ENCODE measurements at places on chromosomes 7 and 10.

GRCh38 chr10:5291501-5292195, 73.1 kb upstream of the UCN3 start:
- no peak for DNase-seq

GRCh38 chr7:2520761-2521290, 1.3 kb downstream of the LFNG start:
- DNase-seq: no peak

DNA sequence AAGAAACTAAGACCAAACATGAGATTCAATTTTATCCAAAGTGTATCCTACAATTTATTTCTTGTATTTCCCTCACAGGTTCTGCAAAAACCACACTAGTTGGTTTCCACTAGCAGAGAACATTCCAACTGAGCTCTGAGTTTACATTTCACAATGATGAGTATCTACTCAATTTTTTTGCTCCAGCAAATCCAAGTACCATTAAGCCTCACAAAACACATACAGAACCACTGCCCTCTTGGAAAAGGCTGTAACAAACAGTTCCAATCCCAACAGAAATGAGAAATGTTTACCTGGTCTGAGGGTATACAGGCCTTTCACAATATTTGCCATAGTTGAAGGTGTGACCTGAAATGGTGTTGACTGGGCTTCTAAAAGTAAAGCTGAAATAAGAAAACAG, 59.9 kb downstream of the CACUL1 start:
- no peak for DNase-seq

DNA sequence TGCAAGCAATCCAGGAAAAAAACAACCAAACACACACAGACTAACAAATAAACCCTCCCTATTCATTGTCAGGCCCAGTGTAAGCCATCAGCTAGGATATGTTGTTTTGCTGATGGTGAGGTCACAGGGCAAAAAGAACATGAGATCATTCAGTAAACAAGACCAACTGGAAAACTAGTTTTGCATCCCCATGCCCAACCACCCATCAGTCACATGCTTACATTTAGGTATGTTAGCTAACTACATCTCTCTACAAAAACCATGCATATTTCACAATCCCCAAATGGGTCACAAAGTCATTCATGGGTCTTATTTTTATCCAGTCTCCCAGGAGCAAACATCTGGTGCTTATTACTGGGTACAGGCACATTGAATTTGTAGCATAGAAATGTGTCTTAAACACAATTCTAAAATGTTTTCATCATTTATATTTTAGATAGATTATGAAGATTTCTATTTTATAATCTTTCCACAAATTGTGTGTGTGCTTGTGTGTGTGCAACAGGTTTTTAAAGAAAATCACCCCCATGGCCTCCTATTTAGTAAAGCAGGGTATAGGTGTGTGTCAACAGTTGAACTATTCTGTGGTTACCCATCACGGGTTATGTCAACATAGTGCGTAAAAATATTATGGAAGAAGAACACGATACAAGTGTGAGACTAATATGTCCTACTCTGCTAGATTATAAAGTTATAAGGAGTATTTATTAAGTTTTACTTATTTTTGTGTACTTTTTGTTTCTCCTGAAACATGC, 103.8 kb upstream of the AKR1E2 start:
- no peak for DNase-seq

- DNase-seq: no peak
These were observed 143.8 kb downstream of the TEX36 start for GRCh38 chr10:125538947-125539731.

GRCh38 chr7:117674617-117675016, 194.8 kb downstream of the CFTR start:
- no peak for DNase-seq

GRCh38 chr7:104552102-104552501, 223.7 kb downstream of the LHFPL3 start:
- no peak for DNase-seq

DNA sequence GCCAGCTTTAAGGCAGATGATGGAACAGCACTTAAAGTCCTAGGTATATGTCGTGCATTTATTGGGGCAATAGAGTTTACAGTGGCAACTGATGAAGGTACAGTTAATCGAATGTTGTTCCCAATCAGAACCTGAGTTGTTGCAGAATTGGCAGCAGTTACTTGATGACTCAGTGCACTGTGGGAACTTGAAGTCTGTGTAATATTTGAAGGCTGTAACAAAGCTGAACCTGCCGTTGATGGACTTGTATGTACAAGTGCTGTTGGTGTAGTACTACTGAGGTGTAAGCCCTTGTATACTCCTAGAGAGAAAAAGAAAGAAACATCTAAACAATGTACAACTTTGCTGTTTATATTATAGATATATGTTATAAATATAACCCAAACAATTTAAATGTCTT, 75.3 kb downstream of the EPC1 start:
- DNase-seq: no peak

DNA sequence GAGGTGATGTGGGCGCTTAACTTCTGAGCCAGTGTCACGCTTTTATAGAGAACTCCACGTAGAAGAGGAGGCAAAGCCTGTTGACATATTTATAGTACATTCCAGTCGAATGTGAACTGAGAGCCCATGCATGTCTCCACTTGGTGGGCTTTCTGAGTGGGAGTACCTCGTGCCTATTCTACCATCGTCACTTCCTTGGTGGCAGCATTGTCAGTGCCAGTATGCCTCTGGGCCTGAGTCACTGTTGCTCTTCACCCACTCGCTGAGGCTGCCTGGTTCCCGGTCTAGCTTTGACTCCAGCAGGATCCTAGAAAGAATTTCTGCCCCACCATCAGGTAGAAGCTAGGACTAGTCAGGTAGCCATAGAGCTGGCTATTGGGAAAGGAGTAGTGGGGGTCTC, 30.0 kb upstream of the CDH23 start:
- DNase-seq: no peak

- no peak for DNase-seq
These were observed 46.4 kb upstream of the NXPH1 start for GRCh38 chr7:8386926-8387550.

GRCh38 chr7:18860221-18860620, 257.2 kb downstream of the TWIST1 start:
- no peak for DNase-seq

- DNase-seq: no peak
These were observed 17.2 kb upstream of the NPFFR1 start for GRCh38 chr10:70300908-70301597.

DNA sequence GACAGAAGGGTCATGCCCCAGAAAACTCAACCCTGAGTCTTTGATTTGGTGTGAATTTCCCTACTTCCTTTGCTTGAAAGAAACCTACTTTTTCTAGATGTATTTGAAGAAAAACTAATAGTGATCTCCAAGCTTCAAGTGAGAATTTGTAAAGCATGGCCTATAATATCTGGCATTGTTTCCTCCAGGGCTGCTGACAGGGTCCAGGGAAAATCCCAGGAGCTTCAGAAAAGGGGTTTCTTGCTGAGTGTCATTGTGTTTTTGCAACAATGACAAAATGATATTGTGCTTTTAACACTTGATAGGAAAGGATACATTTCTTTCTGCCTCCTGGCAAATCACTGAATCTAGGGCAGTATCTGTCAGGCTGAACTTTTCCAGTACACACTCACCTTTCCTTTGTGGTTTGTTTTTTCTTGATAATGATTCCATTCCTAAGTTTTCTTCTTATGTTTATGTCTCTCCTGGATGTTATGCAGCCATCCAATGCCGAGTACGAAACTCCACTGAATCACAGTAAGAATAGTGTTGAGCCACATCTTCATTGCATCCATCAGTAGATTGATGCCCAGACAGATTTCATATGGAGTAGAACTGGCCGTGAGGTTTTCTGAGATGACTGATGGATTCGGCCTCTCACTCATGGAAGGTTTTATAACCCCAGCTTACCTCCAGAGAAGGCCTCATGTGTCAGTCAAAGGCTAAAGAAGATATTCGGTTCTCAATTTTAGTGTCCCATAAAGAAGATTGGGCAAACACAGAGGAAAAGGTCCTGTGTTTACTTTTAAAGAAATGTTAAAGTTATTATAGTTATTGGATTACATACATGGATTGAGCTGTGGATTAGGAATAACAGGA, 76.9 kb upstream of the STEAP1B start:
- DNase-seq: no peak

DNA sequence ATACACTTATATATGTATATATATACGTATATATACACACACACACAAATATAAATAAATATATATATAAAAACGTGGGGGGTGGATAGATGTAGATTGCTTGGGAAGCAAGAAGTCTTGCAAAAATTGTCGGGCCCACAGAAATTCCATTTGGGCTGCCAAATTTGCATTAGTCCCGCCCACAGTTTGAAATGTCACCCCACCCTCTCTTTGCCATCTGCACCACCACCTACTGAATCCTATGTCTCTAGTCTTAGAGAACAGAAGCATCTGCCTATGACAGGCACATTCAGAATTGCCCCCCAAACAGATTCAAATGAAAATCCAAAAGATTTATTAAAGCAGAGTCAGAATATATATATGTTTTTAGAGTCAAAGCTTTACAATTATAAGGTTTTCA, 25.6 kb upstream of the CACNA2D1 start:
- DNase-seq: no peak

- DNase-seq: no peak
These were observed 43.8 kb upstream of the SEC61G start for GRCh38 chr7:54802841-54803240.

DNA sequence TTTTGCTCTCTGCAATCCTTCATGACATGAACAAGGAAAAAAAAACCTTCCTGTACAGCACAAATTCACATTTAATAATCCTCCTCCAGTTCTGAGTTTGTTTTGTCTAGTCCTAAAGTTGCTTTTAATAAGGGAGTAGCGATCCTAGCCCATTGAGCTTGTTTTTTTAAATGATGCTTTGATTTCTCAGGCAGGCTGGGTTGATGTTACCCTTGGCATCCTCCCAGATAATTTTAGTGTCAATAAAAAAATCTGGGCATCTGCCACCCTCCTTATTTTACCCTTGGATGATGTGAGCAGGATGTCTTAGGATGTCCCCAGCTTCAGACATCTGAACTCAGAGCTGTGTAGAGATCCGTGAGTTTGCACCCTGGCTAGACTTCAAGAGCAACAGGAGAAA, 33.9 kb upstream of the PROSER2 start:
- no peak for DNase-seq

GRCh38 chr7:75055830-75056772, 17.5 kb downstream of the RCC1L start:
- DNase-seq: no peak

DNA sequence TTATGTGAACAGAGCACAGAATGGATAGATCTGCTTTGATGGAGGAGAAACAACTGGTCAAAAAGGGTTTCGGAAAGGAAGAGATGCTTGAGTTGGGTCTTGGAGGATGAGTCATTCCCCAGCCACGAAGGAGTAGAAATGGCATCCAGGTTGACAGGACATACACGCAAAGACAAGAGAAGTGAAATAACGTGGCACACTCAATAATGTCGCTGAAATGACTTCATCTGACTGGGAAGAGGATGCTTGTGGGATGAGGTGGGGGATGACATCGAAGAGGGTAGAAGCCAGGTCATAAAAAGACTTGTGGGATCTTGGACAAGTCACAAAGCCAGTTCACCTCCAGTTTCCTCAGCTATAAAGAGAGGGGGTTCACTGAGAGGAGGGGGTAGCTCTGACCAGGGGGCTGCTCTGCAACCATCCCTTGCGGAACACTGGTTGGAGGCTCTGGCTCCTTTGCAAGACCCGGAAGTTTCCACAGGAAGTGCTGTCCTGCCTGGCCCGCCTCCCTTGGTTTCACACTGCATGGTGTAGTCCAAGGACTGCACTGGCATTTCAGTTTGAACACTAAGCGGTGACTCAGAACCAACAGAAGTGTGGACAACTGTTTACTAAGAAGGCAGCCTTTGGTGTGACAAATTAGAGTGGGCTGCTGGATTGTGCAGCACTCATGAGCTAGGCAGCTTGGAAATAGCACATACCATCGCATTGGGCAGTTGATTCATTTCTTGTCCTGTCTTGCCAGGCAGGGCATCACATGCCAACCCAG, 189.9 kb upstream of the ADO start:
- DNase-seq: no peak

GRCh38 chr7:64990216-64990615, 620 bp downstream of the ZNF117 start:
- DNase-seq: no peak

- no peak for DNase-seq
These were observed 9.9 kb upstream of the OR6V1 start for GRCh38 chr7:143042159-143042789.

- no peak for DNase-seq
These were observed 85.4 kb downstream of the GPR26 start for GRCh38 chr10:123751342-123752134.

DNA sequence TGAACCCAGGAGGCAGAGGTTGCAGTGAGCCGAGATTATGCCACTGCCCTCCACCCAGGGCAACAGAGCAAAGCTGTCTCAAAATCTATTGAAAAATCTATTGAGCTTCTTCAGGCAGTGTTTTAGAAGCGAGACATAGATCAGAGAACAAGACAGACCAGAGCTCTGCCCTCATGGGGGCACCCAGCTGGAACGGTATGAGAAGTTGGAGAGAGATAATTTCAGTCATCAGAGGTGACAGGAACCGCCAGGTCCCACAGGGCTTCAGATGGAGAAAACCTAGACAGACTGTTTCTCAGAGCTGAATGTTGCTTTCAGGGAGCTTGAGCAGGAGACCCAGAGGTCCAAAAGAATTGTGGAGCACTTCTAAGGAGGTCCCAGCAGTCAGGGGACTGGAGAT, 14.2 kb upstream of the GTF2IRD1 start:
- DNase-seq: no peak

- DNase-seq: no peak
These were observed 47.3 kb upstream of the KLF14 start for GRCh38 chr7:130781346-130781745.

GRCh38 chr10:44492678-44493077, 107.8 kb upstream of the CXCL12 start:
- DNase-seq: no peak

DNA sequence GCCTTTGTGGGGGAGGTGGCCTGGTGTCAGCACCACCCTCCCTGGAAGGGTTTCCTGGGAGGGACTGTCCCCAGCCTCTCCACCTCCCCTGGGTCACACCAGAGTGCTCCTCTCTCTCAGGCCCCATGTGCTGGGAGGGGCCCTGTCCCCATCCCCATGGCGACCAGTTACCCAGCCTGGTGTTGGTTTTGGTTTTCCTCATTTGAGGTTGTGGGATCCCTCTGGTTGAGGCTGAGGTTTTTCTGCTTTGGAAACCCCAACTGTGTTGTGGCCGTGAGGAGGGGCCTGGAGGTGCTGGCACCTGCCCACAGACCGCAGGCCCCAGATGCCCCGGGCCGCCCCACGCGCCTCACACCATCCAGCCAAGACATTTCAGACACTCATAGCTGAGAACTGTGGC, 106.3 kb downstream of the GRK5 start:
- no peak for DNase-seq

- DNase-seq: no peak
These were observed 19.6 kb downstream of the GIMAP5 start for GRCh38 chr7:150756858-150757257.

- DNase-seq: no peak
These were observed 104.1 kb downstream of the ZNF467 start for GRCh38 chr7:149669121-149669818.

Data from stimulated activated CD4-positive, alpha-beta T cell treated with anti-CD3 and anti-CD28 coated beads, Interleukin-15, amount 100 ng/mL, for 1 hour (primary cell).